Astrocyte (in vitro differentiated cells and primary cell): ENCODE measurements at places on chromosomes 1 and 21. TPM values are rescaled to one million over a fixed set of nuclear protein-coding genes. Genes with fewer than 3 reads are reported as not detected.
A peak's percentile ranks its signal among the peaks of the same experiment; 100 is the strongest.

DNA sequence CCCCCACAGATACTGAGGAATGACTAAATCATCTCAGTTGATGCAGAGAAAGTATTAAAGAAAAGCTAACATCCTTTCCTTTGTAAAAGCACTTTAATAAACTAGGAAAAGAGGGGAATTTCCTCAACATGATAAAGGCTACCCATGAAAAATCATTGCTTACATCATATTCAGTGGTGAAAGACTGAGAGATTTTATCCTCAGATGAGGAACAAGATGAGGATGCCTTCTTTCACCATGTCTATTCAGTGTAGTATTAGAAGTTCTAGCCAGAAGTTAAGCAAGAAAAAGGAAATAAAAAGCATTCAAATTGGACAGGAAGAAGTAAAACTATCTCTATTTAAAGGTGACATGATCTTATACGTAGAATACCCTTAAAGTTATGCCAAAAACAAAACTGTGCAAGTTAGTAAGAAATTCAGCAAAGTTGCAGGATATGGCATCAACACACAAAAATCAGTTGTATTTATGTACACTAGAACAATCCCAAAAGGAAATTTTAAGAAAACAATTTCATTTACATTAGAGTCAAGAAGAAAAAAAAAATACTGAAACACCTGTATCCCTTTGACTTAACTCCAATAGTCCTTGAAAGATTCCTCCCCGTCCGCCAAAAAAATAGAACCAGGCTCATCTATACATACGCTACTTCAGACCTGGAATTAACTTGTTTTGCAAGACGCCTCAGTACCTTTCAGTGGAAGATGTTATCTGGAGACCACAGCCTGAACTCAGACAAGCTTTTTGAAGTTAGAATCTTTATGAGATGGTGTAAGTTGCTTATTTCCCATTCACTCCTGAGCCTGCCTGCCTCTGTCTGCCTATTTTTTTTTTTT, 17.5 kb downstream of the ZMYM4 start:
- H3K4me1 ChIP-seq: peaks cover 21% of the 10 kb centered on the region
- H3K27me3 ChIP-seq: no peaks in the 10 kb centered on the region
- H3K4me3 ChIP-seq: no peak overlapping the region
- DNase-seq: no peak
- H3K36me3 ChIP-seq: no peaks in the 10 kb centered on the region

NMNAT2 gene
- 0.36 and 0.50 TPM in 2 replicates for total RNA-seq

- no peak for DNase-seq
- H3K4me1 ChIP-seq: no peaks in the 10 kb centered on the region
- no peak overlapping the region for H3K4me3 ChIP-seq
- peaks cover 44% of the 10 kb centered on the region for H3K36me3 ChIP-seq
- H3K27me3 ChIP-seq: no peaks in the 10 kb centered on the region
- no peak overlapping the region for H3K27ac ChIP-seq
These were observed 52.4 kb downstream of the SASS6 start for GRCh38 chr1:100080331-100080730.

DNA sequence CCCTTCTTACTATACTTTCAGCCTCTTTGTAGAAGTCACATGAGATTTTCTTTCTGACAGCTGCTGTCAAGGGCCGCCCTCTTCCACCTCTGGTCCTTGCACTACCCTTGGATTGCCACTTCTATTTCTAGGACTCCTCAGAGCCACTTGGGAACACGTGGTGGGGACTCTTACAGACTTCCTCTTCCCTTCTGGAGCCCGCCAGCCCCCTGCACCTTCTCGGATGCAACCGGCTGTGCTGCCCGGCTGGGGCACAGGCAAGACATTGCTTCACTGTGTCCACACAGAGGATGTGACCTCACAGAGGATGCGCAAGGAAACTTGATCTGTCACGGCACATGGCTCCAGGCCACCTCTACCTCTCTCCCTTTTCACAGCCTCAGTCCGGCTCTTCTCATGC, 2.4 kb upstream of the IKBKE start:
- no peak overlapping the region for H3K27ac ChIP-seq
- no peak for DNase-seq
- H3K4me3 ChIP-seq: no peak overlapping the region
- H3K36me3 ChIP-seq: no peaks in the 10 kb centered on the region
- peaks cover 45% of the 10 kb centered on the region for H3K4me1 ChIP-seq

DNA sequence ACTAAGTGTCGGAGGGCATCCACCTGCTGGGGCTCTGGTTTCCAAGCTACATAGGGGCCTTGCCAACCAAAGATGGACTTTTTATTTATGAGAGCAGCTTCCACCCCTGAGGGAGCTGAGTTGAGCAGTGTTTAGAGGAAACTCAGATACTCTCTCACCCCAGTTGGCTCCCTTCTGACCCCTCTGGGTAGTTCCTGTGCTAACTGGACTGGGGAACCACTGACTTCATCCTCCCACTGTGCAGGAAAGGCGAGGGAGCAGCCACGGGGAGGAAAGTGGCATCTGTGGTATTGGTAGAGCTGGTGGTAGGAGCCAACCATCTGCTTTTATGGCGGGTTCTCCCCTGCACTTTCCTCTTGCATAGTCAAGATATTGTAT, 70.4 kb downstream of the MPZL1 start:
- peak overlapping the region; percentile 26 for H3K27ac ChIP-seq
- DNase-seq: no peak
- peaks cover 23% of the 10 kb centered on the region for H3K4me1 ChIP-seq
- H3K4me3 ChIP-seq: no peak overlapping the region
- peaks cover 4% of the 10 kb centered on the region for H3K36me3 ChIP-seq

SLC30A7 gene
- 56.6 and 60.0 TPM in 2 replicates for total RNA-seq

DNA sequence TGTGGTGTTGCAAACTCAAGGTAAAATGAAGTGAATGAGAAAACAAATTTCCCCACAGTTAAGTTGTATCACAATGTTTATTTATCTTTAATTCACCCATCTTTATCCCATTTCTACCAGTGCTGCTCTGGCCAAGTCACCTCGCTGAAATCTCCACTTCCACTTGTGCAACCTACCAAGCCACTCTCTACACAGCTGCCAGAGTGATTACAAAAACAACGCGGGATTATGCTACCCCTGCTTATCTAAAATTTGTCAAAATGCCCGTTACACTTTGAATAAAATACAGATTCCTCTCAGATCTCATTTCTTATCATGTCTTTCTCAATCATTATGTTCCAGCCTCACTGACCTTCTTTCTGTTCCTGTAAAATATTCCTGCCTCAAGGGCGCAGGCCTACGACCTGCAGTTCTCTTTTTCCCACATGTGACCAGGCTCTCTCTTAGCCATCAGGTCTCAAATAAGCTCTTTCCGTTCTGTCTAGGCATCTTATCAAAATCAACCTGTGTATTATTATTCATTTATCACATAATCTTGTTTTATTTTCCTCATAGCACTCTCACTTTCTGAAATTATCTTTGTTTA, 95.6 kb downstream of the NTMT2 start:
- H3K27ac ChIP-seq: no peak overlapping the region
- H3K36me3 ChIP-seq: no peaks in the 10 kb centered on the region
- no peak for DNase-seq
- H3K4me3 ChIP-seq: no peak overlapping the region
- H3K4me1 ChIP-seq: no peaks in the 10 kb centered on the region

- no peaks in the 10 kb centered on the region for H3K4me1 ChIP-seq
- H3K27ac ChIP-seq: no peak overlapping the region
- H3K36me3 ChIP-seq: no peaks in the 10 kb centered on the region
- no peaks in the 10 kb centered on the region for H3K27me3 ChIP-seq
These were observed 303.2 kb downstream of the RWDD3 start for GRCh38 chr1:95537176-95537575.

TCP10L gene
- total RNA-seq: 0.34 TPM in 1 of 2 replicates, not detected in the other

- H3K4me3 ChIP-seq: no peak overlapping the region
- H3K4me1 ChIP-seq: no peaks in the 10 kb centered on the region
- no peaks in the 10 kb centered on the region for H3K36me3 ChIP-seq
- no peak overlapping the region for H3K27ac ChIP-seq
- peak; percentile 36 for DNase-seq
These were observed 134.5 kb upstream of the MAGI3 start for GRCh38 chr1:113255720-113256347.

DNA sequence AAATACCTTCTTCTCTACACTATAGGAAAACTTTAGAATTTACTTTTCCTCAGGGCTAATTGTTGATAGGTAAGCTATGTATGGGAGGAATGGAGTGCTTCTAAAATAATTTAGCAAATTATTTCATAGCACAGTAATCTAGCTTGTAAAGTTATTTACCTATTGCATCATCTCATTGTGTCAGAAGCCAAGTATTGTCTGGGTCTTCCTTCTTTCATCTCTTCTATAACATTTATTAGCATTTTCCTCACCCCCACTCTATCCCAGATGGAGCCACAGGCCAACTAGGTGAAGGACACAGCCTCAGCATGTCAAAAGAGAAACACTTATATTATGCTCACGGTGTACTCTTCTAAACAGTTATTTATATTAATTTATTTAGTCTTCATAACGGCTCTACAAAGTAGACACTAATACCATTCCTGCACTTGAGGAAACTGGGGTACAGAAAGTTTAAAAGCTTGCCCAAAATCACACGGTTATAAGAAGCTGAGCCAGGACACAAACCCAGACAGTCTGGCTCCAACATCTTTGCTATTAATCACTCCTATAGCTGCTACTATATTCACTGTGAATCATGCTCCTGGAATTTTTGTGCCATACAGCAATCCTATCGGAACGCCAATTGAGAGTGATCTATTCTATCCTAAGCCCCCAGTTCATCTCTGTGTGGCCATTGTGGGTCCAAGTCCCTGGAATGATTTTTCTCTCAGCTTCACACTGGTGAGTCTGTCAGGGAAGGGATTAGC, 43.1 kb downstream of the OR10J5 start:
- peak; percentile 72 for DNase-seq
- no peaks in the 10 kb centered on the region for H3K36me3 ChIP-seq
- H3K27ac ChIP-seq: peak overlapping the region; percentile 44
- no peaks in the 10 kb centered on the region for H3K27me3 ChIP-seq
- no peaks in the 10 kb centered on the region for H3K4me1 ChIP-seq

DNA sequence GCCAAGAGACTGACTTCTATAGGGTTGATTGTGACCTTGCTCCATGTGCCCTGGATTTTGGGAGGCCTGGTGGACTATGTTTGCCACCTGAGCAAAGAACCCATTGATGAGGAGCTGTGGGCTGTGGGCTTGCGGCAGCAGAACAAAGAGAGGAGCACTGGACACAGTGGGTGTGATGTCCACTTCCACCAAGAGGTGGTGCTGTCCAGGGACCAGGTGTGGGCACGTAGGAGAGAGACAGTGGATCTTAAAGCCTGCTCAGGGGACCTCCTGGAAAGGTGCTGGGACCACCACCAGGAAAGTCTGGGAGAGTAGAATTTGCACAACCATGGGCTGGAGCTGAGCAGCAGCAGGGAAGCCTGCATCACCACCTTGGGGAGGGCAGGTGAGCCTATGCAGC, 106.7 kb upstream of the ETS2 start:
- no peak overlapping the region for H3K4me3 ChIP-seq
- H3K4me1 ChIP-seq: no peaks in the 10 kb centered on the region
- H3K27me3 ChIP-seq: peaks cover 44% of the 10 kb centered on the region
- H3K27ac ChIP-seq: no peak overlapping the region

DNA sequence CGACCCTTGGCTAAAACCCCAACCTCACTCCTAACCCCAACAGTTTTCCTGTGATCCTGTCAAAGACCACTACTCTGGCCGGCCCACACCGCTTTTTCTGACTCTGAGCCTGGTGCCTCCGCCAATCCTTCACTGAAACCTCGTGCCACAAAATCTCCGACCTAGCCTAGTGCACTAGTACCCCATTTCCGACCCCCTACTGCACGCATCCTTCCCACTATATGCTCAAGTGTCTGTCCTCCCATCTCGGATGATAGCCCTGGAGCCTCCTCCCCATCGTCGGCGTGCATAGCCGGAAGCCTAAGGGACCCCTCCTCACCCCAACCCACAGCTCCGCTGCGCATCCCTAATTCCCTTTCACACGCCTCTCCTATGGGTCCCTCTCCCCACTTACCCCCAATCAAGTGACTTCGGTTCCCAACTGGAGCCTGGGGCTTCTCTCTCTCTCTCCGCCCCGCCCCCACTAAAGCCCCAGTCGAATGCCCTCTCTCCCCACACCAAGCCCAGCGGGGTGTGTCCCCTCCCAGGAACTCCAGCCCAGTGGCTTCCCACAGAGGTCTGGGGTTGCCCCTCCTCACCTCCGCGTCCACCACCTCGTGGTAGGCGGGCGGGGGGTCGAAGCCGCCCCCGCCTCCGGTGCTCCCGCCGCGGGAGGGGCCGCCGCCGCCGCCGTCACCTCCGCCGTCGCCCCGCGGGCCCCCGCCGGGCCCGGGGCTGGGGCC, 791 bp downstream of the USP24 start:
- no peaks in the 10 kb centered on the region for H3K27me3 ChIP-seq
- no peaks in the 10 kb centered on the region for H3K36me3 ChIP-seq
- peak overlapping the region; percentile 80 for H3K4me3 ChIP-seq
- H3K27ac ChIP-seq: peak overlapping the region; percentile 77

DNA sequence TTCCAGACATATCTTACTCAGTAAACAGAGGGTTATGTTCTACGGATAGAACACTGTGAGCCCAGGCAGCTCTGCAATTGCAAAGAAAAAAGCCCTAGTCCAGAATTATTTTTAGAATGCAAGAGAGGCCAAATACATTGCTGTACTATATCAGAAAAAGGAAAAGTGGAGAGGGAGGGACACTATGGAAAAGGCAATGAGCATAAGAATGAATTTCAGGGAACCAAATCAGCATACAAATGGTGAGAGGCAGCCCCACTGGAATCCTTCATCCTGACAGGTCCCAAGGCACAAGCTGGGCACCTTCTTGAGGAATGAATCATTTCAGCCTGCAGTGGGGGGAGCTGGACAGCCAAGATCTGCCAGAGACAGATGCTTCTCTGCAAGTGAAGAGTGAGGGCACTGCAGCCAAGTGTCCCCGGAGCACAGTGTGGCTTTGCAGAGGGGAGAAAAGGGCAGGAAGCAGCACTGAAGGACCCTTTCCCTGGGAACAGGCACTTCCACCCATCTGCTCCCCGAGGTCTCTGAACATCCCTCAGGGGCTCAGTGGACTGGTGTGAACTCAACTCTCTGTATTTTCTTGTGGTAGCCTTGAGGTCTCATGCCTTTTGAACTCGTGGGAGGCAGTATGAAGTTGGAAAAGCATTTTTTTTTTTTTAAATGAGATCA, 115.6 kb downstream of the XCL2 start:
- H3K4me1 ChIP-seq: peaks cover 4% of the 10 kb centered on the region
- H3K27me3 ChIP-seq: no peaks in the 10 kb centered on the region
- no peaks in the 10 kb centered on the region for H3K36me3 ChIP-seq
- H3K27ac ChIP-seq: no peak overlapping the region
- DNase-seq: peak; percentile 61

WNT9A gene
- 2.6 and 4.1 TPM in 2 replicates for total RNA-seq

- DNase-seq: no peak
- no peaks in the 10 kb centered on the region for H3K36me3 ChIP-seq
- no peak overlapping the region for H3K4me3 ChIP-seq
- H3K4me1 ChIP-seq: peaks cover 11% of the 10 kb centered on the region
These were observed 46.8 kb downstream of the ZBTB40 start for GRCh38 chr1:22498463-22498862.
